ENCODE measurements at places on chromosomes 12 and 14.
A peak's percentile ranks its signal among the peaks of the same experiment; 100 is the strongest.

- no peak for DNase-seq
Observed at GRCh38 chr12:116818341-116818856, 62.8 kb downstream of the HRK start.

DNA sequence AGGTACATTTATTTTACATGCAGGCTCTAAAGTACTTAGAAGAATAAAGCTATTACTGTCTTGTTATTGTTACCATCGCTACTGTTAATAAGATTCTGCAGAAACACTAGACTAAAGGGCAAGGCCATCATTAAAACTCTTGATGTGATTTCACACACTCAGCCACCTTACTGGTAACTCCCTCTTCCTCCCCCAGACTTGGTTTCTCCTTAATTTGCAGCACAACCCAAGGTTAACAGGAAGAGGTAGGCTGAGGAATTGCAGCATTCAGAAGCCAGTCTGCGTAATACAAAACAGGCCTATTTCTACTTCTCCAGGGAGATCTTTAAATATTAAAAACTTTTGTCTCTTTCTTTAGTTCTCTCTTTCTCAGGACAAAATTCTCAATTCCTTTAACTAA lies 210.3 kb downstream of the BTG1 start:
- DNase-seq: no peak

DNA sequence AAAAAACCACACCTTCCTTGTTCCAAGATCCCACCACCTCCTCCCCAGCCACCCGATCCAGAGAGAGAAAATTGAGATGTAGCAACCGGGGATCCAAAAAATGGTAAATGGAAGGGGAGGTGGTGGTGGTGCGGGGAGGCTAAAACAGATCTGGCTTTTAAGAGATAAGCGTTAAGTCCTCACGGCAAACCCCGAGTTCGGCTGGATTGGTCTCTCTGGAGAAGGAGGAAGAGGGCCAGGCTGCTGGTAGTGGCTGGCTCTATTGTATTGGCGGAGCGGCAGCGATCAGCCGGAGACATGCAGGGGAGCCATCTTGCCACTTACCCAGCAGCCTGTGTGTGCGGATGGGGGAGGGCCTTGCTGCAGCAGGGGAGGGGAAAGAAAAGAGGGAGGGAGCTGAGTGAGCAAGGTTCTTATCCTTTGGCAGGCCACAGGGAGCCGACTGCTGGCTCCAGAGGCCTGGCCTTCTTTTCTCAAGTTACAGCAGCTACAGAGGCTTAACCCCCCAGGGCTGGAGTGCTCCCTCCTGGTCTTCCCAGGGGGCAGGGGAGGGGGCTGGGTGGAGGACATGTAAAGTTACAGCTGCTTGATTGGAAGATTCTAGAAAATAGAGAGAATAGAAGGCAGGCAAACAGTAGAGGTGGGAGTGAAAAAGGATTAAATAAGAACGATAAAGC lies 14.1 kb upstream of the CDH24 start:
- peak; percentile 58 for DNase-seq

DNA sequence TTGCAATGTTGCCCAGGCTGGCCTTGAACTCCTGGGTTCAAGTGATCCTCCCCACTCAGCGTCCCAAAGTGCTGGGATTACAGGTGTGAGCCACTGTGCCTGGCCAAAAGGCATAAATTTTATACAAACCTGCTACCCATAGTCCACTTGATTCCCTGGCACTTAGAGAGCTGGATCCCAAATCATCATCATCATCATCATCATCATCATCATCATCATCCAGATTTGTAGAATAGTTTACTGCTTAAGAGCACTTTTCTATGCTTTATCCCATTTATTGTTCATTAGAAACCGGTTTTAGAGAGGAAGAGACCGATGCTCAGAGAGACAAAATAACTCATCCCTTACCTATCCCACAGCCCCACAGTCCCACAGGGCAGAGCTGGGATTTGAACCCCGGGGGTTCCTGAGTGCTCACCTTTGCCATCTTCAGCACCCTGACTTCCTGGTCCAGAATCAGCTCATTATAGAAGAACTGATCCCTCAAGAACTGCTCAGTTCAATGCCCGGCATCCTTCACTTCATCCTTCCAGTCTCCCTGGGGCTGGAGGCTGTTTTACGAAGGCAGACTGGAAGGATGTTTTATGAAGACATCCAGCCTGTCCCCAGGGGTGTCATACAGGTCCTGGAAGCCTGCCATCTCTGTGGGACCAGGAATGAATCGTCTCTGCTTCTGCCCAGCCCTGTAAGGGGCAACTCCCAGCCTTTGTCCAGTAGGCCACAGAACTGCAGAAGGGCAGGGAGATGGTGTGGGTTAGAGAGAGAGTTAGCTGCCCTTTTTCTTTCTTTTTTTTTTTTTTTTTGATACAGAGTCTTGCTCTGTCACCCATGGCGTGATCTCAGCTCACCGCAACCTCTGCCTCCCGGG lies 20.2 kb upstream of the OASL start:
- no peak for DNase-seq

- DNase-seq: no peak
Observed at GRCh38 chr12:55612646-55613045, 24.0 kb upstream of the OR10P1 start.

DNA sequence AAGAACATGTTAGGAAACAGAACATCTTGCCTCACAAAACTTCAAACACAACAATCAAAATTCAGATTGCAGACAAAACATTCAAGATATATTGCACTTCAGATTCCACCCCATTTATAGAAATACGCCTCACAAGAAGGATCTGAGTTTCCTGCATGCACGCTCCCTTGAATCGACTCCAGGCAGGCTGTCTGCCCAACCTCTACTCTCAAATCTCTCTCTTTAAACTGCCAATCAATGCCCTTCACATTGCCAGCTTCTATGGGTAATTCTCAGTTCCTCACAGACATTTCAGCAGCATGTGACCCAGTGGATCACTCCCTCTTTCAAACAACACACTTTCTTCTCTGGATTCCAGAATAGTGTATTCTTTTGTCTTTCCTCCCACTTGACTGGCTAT lies 184.1 kb downstream of the PRKD1 start:
- no peak for DNase-seq

- DNase-seq: no peak
Observed at GRCh38 chr14:90621201-90621600, 195.0 kb downstream of the TTC7B start.

DNA sequence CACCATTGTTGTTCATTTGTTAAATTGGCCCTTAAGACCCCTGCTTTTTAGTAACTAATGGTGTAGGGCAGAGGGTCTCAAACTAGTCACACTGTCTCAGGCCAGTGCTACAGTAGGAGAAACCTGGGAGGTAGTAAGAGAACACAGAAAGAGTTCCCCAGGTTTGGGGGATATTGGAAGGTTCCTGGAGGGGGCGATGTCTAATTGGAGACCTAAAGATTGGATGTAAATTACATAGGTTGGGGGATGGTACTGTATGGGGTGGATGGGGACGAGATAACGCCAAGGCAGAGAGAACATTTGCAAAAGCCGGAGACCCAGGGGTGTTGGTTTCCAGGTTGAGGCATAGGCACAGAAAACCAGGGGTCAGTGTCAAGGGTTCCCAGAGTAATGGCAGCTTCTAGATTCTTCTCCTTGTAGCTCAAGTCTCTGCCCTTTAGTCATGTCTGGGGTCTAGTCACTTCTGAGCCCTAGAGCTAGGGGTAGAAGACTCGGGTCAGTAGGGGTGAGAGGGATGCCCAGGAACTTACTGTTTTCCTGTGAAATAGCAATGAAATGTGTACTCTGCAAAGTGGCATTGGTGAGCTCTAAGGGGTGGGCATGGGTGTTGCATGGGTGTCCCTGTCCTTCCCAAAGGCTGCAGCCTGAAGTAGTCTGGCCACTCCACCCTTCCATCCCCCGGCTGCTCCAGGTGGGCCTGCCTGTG lies 21.8 kb downstream of the PLEKHG3 start:
- no peak for DNase-seq
